ENCODE measurements at places on chromosomes 16 and 17.
A peak's percentile ranks its signal among the peaks of the same experiment; 100 is the strongest.

- peak; percentile 50 for DNase-seq
Measured at GRCh38 chr17:80071116-80071841, 30.1 kb upstream of the GAA start.

- DNase-seq = no peak
Measured at GRCh38 chr17:9253308-9253707, 232.0 kb downstream of the NTN1 start.

GRCh38 chr17:77882481-77883212 is 75.9 kb upstream of the TNRC6C start:
- no peak for DNase-seq

- no peak for DNase-seq
Measured at GRCh38 chr16:3215601-3216262, 19.2 kb downstream of the ZNF200 start.

DNA sequence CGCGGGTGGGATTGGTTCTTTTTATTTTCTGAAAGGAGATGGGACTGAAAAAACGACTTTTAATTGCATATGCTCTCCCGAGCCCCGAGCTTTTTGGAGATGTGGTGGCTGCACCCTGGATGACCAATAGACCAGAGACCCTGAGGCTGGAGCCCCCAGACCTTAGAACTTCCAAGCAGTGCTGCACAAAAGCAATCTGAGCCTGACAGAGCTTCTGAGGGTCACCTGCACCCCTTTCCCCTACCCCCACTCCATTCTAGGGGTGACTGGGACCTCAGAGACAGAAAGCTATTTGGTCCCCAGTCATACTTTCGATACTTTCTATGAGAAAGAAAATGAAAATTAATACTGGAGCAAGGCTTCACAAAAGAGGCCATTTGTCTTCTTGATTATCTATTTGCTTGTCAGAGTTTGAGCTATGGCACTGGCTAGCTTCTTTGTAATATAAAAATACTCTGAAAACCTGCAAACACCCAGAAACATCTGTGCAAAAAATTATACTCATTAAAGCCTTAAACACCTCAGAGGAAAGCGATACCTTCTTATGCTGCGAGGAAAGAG is 3.6 kb downstream of the HOXB4 start:
- no peak for DNase-seq

- DNase-seq = no peak
Measured at GRCh38 chr16:22272870-22273650, 24.1 kb upstream of the POLR3E start.

DNA sequence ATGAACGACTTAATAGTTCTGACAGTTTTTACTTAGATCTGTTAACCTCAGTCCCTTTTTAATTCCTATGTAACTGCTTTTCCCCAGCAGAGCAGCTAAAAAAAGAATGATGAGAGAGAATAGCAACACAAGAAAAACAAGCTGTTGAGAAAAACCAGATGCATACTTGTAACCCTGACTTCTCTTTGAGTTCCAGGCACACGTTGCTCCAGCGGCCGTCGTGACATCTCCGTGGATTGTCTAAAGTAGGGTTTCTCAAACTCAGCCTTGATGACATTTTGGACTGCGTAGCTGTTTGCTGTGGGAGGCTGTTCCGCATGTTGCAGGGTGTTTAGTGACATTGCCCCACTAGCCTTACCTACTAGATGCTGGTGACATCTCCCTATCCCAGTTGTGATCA is 324.0 kb downstream of the SNX29 start:
- no peak for DNase-seq

GRCh38 chr16:30063278-30063892 is 2.2 kb upstream of the ALDOA start:
- DNase-seq = no peak

GRCh38 chr16:85348911-85349334 is 236.7 kb upstream of the CIBAR2 start:
- no peak for DNase-seq
